ENCODE measurements at places on chromosomes 1 and 21. TPM values are rescaled to one million over a fixed set of nuclear protein-coding genes. Genes with fewer than 3 reads are reported as not detected.

The TLCD4 gene
- total RNA-seq: 15.4 TPM

The B3GALNT2 gene
- 66.2 TPM for total RNA-seq

The WLS gene
- 51.2 TPM for total RNA-seq

The PDXK gene
- 108 TPM for total RNA-seq

The DNASE2B gene
- total RNA-seq: not detected
